ENCODE measurements at places on chromosomes 1 and 21.

GRCh38 chr1:3924825-3925220 is 24.8 kb upstream of the C1orf174 start:
- DNase-seq, result no peak

DNA sequence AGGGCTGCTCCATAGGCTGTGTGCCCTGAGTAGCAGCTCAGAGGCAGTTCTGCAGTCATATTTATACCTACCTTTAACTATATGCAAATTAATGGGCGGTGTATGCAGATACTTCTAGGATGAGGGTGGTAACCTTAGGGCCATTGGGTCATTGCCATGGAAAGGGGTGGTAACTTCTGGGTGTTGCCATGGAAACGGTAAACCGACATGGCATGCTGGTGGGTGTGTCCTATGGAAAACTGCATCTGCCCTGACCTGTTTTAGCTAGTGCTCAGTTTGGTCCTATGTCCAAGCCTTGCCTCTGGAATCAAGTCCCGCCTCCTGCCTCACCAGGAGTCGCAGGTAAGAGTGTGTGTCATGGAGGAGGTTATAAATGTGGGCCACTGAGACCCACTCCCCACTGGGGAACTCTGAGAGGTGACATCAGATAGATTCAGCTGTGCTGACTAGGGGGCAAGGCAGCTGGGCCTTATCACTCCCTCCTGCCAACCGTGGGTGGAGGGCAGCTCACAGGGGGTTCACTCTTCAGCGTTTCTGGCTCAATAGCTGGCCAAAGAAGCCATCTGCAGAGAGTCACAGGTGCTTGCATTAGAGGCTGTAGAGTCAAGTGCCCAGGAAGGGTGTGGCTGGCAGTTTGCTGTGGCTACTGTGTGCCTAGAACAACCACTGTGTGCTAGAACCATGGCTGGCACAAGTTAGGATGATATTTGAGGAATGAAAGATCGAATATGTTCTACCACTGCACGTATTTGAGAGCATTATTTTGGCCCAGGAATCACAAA is 19.0 kb downstream of the BACE2 start:
- DNase-seq, result no peak

- DNase-seq, result no peak
Measured at GRCh38 chr1:198910816-198911215, 272.0 kb downstream of the PTPRC start.

- DNase-seq, result peak; percentile 64
Measured at GRCh38 chr1:174258148-174258550, 98.8 kb downstream of the RABGAP1L start.

DNA sequence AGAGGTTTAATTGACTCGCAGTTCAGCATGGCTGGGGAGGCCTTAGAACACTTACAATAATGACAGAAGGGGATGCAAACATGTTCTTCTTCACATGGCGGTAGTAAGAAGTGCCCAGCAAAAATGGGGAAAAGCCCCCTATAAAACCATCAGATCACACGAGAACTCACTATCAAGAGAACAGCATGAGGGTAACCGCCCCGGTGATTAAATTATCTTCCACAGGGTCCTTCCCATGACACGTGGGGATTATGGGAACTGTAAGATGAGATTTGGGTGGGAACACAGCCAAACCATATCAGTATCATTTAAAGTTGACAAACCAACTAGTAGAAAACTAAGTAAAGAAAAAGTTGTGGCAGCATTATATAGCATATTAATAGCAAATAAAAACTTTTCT is 71.3 kb upstream of the DNAJC6 start:
- no peak for DNase-seq

DNA sequence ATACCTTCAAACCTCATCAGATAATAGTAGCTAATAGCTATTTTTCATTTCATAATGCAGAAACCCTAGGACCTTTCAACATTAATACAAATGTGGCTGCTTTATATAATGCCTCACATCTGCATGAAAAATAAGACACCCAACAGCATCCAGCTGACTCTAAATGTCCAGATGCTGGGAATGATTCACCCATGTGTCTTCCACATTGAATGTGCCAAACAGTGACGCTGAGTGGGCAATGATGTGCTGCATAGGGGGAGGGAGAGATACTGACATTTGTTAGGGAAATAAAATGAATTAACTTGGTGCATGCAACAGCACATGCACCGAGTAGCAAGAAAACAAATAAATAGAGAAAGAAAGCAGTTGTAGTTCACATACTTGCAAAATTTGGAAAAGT is 199.3 kb downstream of the DSCAM start:
- no peak for DNase-seq

DNA sequence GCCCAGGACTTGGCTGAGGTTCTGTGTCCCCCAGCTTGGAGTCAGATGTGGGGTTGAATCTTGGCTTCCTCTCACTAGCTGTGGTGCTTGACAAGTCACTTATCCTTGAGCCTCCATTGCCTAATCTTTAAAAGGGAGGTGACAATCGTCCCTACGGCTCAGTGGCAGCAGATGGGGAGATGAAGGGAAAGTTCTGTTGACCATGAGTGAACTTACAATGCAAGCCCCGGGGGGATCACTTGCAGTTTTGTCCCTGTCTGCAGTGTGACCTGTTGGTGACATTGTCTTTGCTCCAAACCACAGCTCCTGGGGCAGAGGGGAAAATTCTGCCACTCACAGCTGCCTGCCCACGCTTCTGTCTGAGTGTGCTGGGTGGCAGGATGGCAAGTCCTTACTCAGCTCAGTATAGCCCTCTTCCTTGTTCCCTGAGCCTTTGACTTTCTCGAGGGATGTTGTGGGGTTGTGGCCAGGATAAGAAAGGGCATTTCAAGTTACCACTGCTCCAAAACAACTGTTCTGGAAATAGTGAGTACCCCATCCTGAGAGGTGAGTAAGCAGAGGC is 1.7 kb downstream of the PCSK9 start:
- no peak for DNase-seq

GRCh38 chr21:35924714-35925301 is 135.5 kb downstream of the SETD4 start:
- DNase-seq, result peak; percentile 11

DNA sequence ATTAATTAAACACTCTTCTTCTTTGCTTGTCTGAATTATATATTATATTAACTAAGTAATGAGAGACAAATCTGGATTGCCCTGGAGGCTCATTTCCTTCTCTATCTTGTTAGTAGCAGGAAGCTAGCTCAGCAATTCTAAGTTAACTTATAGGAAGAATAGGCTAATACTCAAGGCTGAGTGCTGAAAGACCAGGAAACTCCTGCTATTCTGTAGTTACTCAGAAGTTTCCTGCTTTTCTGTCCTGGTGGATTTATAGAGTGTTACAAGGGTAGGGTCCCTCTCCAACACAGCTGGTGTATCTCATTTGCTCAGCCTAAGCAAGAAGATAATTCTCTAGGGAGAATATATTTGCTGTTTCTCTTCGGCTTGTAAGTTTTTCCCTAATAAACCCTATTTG is 29.2 kb downstream of the HSPA13 start:
- no peak for DNase-seq

Measured in adipocyte (in vitro differentiated cells).